K562 (cell line): ENCODE measurements at places on chromosomes 1 and 21.

GRCh38 chr1:78047106-78047505 is 1.3 kb downstream of the GIPC2 start:
- no peak for DNase-seq

GRCh38 chr1:17020502-17020901 is 8.8 kb upstream of the ATP13A2 start:
- no peak for DNase-seq

DNA sequence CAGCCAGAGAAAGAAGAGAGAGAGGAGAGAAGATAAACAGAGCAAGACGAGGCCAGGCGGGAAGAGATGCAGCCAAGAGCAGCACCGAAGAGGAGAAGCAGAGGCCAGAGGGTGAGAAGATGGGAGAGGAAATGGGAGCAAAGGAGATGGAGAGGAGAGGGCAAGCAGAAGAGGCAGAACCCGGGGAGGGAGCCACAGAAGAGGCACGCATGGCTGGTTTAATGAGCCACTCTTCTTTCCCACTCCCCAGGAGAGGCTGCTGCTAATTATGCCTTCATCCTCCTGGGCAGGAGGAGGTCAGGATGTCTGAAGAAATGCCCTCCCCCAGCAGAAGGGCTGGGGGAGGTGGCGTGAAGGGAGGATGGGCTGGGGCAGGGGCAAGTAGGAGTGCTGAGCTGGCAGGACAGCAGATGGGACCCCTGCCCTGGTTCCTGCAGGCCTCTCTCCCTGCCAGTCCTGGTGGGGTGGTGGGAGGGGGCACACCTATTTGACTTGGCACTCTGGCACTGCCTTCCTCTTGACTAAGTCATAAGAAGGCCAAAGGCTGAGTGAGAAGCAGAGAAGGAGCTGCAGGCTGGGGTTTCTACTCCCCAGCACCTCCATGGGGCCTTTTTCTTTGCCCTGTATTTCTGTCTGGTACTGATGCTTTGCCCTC is 32.3 kb downstream of the KIRREL1 start:
- DNase-seq: no peak

GRCh38 chr1:22794647-22795365 is 84.2 kb downstream of the EPHB2 start:
- DNase-seq: no peak
